ENCODE measurements at places on chromosomes 7 and 10.

DNA sequence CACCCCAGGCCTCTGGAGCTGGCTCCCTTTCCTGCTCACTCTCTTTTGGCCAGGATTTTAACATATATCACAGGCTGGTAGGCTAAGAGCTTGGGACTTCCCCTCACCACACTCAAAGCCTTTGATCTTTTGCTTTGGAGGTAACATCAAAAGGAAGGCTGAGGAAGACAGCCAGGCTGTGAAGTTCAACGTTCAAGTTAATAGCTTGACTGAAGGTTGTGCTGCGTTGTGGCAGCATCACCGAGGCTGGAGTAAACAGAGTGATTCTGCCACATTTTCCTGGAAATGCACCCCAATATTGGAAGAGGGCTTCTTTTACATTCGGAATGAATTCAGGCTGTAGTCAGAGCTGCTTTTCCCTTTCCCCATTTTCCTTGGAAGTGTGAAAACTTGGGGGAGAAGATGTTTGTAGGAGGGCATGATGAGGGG is 57.3 kb downstream of the TCF7L2 start:
- no peak for DNase-seq

DNA sequence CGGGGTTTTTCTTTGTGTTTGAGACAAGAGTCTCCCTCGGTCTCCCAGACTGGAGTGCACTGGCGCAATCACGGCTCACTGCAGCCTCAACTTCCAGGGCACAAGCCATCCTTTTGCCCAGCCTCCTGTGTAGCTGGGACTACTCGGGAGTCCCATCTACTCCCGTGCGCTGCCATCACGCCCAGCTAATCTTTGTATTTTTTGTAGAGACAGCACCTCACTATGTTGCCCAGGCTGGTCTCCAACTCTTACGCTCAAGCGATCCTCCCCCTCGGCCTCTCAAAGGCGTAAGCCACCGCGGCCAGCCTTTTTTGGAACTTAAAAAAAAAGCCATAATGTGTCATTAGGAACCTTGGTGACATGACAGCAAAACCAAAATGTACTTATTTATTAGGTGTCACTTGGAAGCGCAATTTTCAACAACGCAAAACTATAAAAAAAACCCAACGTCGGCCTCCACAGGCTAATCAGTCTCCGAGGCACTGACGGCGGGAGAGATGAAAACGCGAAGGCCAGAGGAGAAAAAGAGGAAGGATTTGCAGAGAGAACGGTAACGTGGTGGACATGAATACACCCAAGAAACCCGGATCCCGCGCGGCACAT is 911 bp upstream of the HNRNPH3 start:
- no peak for DNase-seq

DNA sequence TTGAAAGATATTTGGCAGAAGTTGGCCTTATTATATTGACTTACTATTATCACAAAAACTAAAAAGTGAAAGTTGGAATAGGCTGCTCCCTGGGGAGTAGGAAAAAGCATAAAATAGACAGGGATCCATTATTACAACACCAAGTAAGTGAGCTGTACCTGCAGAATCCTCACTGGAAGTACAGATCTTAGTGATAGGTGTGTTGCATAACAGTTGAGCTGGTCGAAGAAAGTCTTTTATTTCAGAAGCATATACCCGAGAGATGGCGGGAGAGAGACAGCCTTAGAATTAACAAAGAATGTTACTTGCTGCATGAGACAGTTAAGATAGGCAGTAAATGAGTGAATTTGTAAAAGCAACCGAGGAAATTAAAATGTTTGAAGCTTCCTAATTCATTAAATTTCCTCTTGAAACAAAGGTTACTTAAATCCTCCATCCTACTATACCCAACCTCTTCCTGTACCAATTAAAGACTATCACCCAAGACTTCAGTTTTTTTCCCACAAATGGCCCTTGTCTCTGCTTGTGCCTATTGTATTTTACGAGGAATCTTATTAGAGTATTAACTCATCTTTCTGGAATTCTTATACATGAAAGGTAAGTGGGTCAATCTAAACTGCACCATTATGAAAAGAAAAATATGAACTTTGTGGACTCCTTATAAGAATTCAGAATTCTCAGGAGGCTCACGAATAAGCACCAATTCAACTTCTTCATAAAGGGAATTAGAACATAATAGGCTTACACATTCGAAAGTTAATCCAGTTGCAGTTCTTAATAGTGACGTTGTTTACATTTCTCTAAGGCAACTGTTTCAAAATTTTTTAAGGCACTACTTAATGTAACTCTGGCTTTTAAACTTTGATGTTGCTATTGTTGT is 56.2 kb downstream of the CREM start:
- no peak for DNase-seq

- no peak for DNase-seq
Observed at GRCh38 chr7:155922067-155922816, 110.0 kb upstream of the SHH start.

- DNase-seq: no peak
Observed at GRCh38 chr7:25786936-25787335, 365.1 kb upstream of the NFE2L3 start.

- DNase-seq: no peak
Observed at GRCh38 chr7:24318326-24318725, 34.3 kb downstream of the NPY start.

- no peak for DNase-seq
Observed at GRCh38 chr7:108430664-108431063, 25.6 kb downstream of the NRCAM start.

DNA sequence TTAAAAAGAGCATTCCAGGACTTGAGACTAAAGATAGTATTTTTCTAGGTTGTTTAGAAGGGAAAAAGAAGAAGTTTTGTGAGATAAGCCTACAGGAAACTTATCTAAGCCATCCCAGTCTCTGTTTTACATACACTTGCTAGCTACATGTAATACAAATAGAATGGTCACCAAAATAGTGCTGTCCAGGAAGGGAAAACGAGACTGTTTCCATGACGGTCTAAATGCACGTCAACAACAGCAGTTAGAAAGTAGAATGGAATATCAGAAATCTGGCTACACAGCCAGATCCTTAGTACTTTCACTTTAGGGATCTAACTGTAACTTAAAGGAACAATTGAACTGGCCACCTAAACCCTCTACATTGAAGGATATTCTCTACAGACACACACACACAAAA is 117.6 kb downstream of the TSPAN12 start:
- DNase-seq: no peak

- no peak for DNase-seq
Observed at GRCh38 chr7:32941181-32941580, 16.1 kb upstream of the FKBP9 start.

GRCh38 chr10:62327885-62328284 is 46.3 kb upstream of the ZNF365 start:
- DNase-seq: no peak

- no peak for DNase-seq
Observed at GRCh38 chr10:86182150-86182549, 184.4 kb downstream of the GRID1 start.

DNA sequence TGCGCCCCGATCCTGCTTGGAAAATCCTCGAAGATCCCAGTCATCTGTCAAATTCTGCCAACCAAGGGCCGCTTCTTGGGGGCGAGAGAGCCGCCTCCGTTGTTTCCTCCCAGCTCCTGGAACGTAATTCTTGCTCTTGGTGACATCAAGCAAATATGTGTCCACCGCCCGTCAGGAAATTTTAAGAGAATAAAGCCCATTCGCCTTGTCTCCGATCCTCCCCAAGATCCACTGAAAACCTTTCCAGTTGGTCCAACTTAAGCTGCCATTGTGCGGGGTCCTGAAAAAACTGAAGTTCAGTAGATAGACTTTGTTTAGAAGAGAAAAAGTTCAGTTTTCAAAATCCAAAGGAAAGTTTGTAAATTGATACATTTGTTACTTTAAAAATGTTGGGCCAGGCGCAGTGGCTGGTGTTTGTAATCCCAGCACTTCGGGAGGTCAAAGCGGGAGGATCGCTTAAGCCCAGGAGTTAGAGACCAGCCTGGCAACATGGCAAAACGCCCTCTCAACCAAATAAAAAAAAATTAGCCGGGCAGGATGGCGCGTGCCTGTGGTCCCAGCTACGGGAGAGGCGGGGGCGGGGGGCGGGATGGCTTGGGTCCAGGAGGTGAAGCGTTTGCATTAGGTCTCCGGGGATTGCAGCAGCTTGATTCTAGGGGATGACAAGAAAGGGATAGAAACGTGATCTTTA is 1.0 kb upstream of the ZNF800 start:
- DNase-seq: no peak

- DNase-seq: no peak
Observed at GRCh38 chr7:106060394-106060920, 51.7 kb downstream of the SYPL1 start.

- no peak for DNase-seq
Observed at GRCh38 chr7:4724648-4725013, 42.5 kb downstream of the FOXK1 start.

- no peak for DNase-seq
Observed at GRCh38 chr10:115043719-115044118, 49.4 kb upstream of the ATRNL1 start.
